IMR-90 (cell line): ENCODE measurements at places on chromosomes 12 and 14. TPM values are rescaled to one million over a fixed set of nuclear protein-coding genes. Genes with fewer than 3 reads are reported as not detected.

DBX2 gene
- total RNA-seq, result not detected in 2 replicates

WASHC4 gene
- total RNA-seq, result 47.0 and 85.5 TPM in 2 replicates

DNA sequence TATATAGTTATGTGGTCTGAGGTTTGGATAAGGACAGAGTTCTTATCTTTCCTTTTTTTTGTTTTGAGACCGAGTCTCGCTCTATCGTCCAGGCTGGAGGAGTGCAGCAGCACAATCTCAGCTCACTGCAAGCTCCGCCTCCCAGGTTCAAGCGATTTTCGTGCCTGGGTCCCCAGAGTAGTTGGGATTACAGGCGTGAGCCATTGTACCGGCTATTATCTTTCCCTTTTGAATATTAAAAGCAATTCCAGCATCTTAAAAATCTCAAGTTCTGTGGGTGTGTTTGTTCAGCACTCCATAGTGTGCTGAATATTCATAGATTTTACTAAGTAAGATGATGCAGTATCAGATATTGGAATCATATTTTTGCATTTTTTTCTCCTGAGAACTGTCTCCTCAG lies 404.4 kb upstream of the RGS6 start:
- DNase-seq, result no peak

HOXC9 gene
- total RNA-seq, result not detected in 2 replicates

GRCh38 chr12:30952015-30952414 lies 25.5 kb downstream of the TSPAN11 start:
- no peak for DNase-seq

GRCh38 chr14:102464846-102465341 lies 44.7 kb downstream of the ANKRD9 start:
- DNase-seq, result no peak

P2RX7 gene
- under 0.01 and 0.18 TPM in 2 replicates for total RNA-seq

GRCh38 chr14:92589213-92589852 lies 75.8 kb downstream of the RIN3 start:
- peak; percentile 52 for DNase-seq

DNA sequence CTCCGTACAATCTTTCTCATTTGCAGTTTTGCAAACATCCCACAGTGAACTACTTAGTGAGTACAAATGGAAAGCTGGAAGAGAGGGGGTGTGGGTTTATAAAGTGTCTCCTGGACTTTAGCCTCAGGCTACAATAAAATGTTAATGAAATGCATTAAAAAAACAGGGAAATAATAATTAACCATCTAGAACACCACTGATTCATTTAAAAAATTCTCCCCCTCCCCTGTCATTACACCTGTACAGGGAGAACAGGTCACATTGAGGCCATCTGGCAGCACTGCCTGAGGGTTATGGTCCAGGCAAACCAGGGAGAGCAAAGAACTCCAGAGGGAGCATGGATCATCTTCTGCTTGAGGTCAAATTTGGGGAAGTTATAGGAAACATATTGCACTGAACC lies 96.3 kb downstream of the TSPAN8 start:
- no peak for DNase-seq

RERG gene
- total RNA-seq, result not detected in 2 replicates

DNA sequence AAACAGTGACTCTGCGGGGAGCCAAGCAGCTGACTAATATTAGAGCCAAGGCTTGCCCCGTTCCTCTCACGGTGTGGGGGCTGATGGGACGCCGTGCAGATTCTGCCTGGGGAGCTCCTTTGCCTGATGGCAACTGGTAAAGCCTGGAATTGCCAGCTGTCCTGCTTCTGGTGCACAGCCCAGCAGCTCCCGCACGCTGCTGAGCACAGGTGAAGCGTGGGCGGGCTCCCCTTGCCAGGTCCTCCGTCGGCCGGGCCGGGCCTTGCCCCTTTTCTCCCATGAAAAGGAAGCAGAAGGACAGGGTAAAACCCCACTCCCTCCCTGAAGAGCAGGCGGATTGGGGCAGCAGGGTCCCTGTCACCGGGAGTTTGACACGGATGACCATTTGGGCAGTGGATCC lies 79.0 kb downstream of the WDR20 start:
- no peak for DNase-seq

DNA sequence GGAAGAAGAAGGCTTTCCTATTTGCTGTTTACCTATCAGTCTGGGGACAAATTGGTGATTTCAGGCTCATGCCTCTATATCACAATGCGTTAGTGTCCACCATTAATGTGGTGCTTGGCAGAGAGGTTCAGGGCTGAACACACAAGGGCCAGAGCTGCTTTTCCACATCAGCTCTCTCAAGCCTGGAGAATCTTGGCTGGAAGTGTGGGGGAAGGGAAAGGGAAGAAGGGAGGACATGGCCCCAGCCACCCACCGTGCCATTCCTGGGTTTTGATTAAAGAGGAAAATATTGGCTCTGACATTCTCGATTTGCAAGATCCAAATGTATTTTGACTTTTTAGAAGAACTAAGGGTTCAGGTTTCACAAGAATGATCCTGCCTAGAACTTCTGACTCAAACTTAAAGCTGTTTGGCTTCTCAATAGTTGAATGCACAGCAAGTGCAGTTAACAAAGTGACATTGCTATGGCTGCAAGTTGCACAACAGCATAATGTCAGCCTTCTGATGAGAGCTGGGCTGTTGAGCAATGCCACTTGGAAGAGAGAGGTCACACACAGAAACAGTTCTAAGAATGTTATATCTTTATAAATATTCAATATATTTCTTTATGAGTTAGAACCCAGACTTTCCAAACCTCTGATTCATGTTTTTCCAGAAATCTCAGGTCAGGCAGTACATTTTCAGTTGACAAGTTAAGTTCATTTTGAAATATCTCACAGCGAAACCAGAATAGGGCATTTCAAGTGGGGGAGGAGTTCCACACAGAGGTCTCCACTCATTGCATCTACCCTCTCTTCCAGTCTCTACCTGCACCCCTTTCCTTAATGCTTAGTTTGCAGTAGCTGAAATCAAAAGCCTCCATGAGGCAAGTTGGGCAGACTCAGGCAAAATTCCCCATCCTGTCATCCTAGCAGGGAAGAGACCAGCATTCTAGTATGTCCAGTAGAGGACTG lies 25.3 kb downstream of the IGF1 start:
- peak; percentile 74 for DNase-seq

DNA sequence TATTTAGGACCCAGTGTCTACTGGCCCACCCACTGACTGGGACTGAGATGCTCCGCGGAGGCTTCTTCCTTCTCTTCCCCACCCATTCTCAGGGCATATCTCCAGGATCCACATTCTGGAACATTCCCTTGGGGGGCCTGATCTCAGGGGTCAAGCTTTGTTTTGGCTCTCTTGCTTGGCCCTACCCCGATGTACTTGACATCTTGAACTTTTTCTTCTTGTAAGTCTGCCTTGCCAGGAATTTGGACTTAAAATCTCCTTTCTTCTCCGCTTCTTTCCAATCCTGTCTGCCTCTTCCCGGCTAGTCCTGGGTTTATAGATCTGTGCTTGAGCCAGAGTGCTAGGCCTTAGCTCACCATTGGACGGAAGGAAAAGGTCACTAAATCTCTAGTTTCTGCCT lies 22.1 kb downstream of the DACT1 start:
- no peak for DNase-seq

AKAP3 gene
- 0.54 and 0.56 TPM in 2 replicates for total RNA-seq

DNA sequence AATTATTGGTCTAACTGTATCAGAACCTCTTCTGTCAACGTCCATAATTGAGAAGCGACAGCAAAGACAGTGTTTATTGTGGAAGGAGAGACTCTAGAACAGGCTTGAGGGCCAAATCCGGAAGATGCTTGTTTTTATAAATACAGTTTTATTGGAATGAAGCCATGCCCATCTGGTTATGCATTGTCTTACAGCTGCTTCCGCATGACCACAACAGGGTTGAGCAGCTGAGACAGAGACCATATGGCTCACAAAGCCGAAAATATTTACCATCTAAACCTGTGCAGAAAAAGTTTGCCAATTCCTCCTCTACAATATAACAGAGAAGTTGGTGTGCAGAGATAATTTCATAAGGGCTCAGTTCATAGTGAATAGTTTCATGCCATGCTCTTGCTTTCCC lies 24.5 kb downstream of the PRKAB1 start:
- peak; percentile 16 for DNase-seq

DNA sequence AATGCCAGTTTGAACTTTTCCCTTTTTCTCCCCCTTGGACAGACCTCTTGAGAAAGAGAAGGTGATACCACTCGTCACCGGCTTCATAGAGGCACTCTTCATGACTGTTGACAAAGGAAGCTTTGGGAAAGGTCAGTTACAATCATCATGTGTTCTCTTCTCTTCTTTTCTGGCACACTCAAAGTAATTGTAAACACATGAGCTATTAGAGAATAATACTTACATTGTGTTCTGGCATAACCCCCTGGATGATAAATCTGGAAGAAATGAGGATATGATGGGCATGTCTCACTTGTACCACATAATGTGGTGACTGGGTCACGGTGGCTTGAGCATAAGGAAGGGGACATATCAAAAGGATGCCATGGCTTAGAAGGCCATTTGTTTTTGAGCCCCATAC lies 20.0 kb downstream of the UTP20 start:
- DNase-seq, result peak; percentile 12

DNA sequence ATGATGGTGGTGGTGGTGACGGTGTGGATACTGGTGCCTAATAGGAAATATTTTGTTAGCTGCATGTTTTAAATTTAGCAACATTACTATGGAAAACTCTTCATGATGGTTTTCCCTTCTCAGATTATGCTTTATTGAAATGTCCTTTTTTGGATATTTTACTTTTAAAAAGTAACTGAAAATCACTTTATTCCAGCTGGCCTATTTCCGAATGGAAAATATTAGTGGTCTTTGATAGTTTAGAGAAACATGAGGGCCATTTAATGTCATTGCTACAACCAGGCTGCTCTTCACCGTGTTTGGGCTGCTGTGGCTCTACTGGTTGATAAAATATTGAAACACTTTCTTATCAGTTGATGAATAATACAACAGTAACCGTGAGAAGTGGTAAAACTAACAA lies 64.2 kb downstream of the PELI2 start:
- no peak for DNase-seq

SERPINA9 gene
- under 0.01 and 0.18 TPM in 2 replicates for total RNA-seq

GPR135 gene
- total RNA-seq, result 1.3 and 1.7 TPM in 2 replicates

DNA sequence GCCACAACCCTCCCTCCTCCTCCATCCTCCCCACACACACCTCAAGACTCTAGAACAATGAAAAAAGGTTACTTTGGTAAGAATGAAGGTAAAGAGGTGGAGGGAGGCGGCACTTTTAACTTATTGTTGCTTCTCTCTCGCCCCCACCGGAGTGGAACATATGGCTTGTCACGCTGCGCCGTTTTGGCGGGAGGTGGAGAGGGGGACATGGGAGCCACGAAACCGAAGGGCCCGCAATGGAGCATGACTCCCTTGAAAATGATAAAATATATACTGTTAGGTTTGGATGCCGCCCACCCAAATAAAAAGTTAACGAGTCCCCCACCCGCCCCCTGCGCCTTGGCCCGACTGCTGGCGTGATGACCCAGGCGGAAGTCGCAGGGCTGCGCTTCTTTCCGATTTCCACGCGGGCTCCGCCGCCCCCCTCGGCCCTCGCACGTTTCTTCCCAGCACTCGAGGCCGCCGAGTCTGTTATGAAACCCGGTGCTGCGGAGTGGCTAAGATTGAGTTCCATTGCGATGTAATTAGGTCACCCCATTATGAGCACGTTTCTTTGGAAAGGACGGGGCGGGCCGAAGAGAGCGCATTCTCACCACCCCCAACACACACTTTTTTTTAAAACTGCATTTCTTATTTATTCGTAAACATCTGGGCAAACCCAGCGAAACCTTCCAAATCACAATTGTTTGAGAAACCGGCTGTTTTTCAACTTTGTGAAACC lies 1.4 kb upstream of the ZFP36L1 start:
- DNase-seq, result peak; percentile 95

DNA sequence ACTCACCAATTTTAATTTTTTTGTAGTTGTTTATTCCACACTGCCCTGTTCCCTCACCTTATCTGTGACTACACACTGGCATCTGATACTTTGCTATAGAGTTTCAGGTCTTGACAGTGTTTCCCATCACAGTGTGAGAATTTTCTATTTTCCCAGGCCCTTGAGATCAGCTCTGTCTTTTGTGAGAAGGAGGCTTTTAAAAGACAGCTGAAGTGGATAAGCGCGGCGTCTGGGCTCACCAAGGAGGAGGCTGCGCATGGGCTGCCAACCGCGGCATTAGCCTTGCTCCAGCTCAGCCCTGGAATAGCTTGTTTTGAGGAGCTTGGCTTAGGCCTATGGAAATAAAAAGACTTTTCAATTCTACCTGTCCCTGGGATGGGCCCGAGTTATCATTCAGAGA lies 181.3 kb downstream of the RMST start:
- DNase-seq, result no peak

GRCh38 chr14:76710056-76711010 lies 50.9 kb upstream of the VASH1 start:
- DNase-seq, result peak; percentile 59

DNA sequence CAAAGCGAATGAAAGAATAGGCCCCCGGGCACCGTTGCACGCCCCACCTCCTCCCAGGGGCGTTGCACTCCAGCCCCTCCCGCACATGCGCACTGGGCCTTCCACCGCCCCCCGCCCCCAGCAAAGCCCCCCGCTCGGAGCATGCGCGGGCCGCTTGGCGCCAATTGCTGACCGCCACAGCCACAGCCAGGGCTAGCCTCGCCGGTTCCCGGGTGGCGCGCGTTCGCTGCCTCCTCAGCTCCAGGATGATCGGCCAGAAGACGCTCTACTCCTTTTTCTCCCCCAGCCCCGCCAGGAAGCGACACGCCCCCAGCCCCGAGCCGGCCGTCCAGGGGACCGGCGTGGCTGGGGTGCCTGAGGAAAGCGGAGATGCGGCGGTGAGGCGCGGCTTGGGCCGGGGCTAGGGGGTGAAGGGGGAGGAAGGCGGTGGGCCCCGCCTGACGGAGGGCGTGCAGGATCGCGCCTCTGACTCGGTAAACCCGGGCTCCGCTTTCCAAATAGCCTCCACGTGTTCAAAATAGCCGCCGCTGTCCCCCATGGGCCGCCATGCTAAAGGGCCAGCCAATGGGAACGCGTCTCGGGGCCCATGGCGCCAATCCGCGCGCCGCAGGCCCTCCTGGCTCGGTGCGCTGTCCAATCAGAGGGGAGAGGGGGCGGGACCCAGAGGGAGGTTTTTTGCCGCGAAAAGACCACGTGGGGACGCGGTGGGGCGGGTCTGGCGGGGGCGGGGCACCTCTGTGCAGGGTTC lies at the start of gene UNG:
TSS of gene UNG (plus strand) at position 163 of the 748 bp plus-strand sequence. CDS start at position 246, 83 bp downstream.
- DNase-seq, result peak; percentile 91

GRCh38 chr12:41743835-41744234 lies 400.8 kb downstream of the GXYLT1 start:
- DNase-seq, result no peak

GPR84 gene
- not detected in 2 replicates for total RNA-seq

- no peak for DNase-seq
Observed at GRCh38 chr14:64948612-64949210, 6.2 kb upstream of the GPX2 start.

- DNase-seq, result peak; percentile 83
Observed at GRCh38 chr12:116533343-116534251, 25.6 kb upstream of the MAP1LC3B2 start.

CIROP gene
- total RNA-seq, result 0.28 and 0.36 TPM in 2 replicates

ADGRD1 gene
- not detected in 2 replicates for total RNA-seq

DNA sequence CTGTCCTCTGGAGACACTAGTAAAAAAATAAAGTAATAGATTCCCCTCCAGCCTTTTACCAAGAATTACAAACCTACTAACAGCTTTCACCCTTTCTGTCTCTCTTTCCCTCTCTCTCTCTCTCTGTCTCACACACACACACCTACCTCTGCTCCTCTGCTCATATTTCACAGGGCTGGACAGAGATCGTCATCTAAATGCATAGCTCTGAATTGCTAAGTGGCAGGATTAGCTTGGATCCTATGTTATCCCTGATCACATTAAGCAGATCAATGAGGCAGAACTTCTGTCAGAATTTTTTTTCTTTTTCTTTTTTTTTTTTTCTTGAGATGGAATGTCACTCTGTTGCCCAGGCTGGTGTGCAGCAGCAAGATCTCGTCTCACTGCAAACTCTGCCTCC lies 22.9 kb downstream of the VCPKMT start:
- no peak for DNase-seq

PDZRN4 gene
- total RNA-seq, result not detected in 2 replicates
